Sigmoid colon (tissue), 7 donors: ENCODE measurements at places on chromosomes 7 and 10. TPM values are rescaled to one million over a fixed set of nuclear protein-coding genes. Genes with fewer than 3 reads are reported as not detected.

DNA sequence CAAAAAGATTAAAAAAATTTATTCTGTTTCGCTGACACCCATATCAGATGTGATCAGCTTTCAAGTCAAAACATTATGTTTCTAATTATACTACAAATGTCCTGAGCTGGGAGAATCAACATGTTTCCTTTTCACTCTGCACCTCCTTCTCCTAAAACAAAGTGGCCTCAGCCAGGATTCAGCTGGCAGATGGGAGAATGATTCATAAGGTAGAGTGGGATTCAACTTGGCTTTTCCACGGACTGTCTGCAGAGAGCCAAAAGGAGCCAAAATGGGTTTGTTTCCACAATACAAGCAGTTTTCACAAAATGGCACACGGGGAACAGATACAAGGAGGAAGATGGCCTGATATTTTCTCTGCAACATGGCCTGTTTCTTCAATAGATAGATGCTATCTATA, 376.5 kb upstream of the PRKCQ start:
- DNase-seq: no peak

DNA sequence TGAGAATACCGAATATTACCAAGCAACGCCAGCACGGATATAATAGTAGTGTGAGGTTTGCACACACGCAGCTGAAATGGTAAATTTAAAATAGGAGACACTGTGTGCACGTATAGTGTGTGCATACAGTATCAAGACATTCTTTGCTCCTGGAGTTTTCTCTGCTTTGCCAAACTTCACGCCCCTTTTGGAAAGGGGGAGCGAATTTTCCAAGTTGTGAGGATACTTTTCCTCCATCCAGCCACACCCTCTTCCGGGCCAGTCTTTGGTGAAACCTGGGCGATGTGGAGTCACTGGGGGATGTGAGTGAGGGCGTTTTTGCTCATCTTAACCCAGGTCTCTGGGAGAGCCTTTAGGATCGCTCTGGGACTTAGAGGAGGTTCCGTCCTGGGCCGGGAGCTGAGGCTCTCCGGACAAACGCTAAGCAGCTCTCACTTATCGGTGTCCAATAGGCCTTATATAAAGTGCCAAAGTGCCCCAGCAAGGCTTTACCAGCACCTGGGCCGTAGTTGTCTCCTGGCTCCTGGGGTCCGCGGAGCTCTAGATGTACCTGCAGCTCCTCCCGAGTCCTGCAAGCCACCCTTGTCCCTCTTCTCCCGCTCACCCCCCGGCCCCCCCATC, 160.0 kb upstream of the MKI67 start:
- no peak for DNase-seq

DNA sequence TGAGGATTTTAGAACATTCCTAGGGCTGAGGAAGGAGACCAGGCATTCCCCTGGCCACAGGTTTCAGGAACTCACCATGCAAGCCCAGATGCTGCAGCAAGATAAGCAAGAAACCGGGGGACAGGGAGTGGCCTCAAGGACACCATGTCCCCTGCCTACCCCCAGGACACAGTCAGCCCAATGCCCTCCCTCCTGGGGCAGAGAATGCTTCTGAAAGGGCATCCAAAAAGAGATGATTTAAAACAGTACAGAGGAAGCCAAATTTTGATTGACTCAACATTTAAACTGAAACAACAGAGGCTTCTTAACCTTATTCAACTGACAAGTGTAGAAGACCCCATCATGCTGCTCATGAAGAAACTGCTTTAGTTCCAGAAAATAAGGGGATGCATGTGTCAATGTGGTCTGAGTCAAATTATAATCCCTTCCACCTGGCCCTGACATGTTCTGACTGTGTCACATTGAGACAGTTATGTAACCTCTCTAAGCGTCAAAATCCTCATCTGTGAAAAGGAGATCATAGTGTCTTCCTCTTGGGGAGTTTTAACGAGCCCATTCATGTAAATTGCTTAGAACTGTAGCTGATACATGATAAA, 60.0 kb downstream of the ICA1 start:
- DNase-seq: no peak

- peak; percentile 80 for DNase-seq
Measured at GRCh38 chr10:73095481-73096021, 1.1 kb downstream of the P4HA1 start.

DNA sequence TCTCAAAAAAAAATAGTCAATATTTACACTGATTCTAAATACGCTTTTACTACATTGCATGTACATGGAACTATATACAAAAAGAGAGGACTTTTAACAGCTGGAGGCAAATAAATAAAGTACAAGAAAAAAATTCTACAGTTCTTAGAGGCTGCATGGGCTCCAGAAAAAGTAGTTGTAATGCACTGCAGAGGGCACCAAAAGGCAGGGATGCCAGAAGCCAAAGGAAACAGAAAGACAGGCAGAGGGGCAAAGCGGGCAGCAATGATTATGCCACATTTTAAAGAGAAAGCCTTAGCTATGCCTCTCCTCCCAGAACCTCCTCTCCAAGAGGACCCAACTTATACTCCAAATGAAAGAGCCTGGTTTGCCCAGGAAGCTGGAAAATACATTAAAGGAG, 11.6 kb upstream of the ADCK2 start:
- no peak for DNase-seq

DNA sequence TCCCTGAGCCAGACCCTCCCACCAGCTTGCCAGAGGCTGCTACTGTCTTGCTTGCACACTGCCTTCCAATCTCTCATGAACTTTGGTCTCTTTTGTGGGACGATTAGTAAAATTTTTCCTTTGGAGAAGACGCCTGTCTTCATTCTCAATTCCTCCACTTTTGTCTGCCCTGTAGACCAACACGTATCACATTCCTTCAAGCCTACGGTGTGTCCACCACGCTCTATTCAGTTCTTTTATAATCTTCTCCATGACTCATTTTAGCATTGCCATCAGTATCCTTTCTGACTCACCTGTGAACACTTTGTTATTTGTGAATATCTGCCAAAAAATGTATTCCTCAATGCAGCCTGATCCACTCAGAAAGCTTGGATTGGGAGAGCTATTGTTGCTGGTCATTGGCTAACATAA, 1.4 kb downstream of the GIMAP5 start:
- no peak for DNase-seq

DNA sequence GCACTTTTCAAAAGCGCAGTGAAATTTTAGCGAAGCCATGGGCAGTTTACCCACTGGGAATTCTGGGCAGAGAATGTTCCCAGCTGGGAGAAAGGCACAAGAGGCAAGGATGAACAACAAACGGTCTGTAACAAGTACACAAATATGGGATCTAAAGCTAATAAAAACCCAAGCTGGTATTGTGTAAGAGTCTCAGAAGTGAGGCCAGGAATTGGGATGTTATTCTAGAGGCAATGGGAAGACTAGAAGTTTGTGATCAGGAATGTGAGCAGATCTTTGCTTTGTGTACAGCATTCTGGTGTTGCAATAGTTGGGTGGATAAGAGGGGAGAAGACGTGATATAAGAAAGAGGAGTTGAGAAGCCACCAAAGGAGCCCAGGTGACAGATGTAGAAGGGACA, 15.0 kb downstream of the FZD9 start:
- DNase-seq: no peak

- DNase-seq: no peak
Measured at GRCh38 chr7:42730586-42730985, 181.3 kb downstream of the C7orf25 start.

GRCh38 chr10:4766454-4766853, 59.6 kb upstream of the AKR1E2 start:
- no peak for DNase-seq

DNA sequence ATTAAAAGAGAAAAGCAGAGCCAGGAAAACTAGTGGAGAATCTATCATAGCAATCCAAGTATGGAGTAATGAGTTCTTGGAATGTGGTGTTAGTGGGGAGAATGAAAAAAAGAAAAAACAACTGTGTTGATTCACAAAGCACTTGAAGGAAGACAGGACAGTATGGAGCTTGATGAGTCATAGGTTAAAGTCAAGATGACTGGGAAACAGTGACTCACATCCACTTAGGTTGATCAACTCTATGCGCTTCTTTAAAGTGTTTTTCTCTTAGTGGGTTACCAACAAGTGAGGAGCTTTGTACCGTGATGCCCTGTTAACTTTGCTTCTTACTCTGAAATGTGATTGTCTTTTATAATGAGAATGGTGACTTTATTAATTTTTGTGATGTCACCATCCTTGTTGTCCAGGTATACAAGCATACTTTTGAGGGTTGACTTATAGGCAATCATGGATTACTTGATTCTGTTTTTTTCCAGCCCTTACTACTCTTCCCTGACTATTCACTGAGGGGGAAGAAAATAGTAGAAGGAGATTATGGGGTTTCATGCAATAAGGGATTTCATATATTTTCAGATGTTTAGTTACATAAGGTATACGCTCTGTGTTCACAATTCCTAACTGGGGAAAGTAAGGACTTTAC, 32.1 kb upstream of the MDFIC start:
- DNase-seq: no peak

GRCh38 chr10:132974886-132975830, 32.8 kb upstream of the CFAP46 start:
- peak; percentile 58 for DNase-seq

GRCh38 chr7:1060315-1061072, 16.1 kb downstream of the GPR146 start:
- no peak for DNase-seq

DNA sequence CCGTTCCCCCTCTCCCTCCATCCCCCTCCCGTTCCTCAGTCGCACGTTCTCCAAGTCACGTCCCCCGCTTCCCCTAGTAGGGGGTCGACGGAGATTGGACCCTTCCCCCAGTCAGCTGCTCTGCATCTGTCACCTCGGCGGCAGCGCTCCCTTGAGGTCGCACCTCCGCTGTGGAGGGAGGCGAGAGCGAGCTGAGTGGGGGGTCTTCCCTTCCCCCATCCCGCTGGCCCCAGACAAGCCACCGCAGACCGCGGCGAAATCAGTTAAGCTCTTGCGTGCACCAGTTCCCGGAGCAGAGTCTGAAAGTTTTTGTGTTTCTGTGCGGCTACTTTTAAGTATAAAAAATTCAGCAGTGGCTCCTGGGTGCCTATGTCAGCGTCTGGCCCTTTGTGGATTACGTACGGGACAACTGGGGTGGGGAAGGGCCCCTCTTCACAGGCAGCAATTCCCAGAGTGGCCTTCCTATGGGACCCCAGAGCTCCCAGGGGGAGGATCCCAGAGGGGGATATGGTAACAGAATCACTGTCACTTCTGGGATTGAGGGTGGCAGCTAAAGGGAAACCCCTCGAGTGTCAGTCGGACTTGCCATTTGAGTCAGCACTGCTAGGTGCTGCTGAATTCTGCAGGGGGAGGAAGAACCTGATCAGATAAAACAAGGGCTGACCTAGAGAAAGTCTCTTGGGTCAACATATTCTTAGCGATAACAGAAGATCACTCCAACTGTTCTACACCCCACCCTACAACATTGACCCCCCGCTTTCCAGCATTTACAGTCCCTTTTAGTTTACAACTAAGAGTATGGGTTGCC, 12.5 kb upstream of the DDIT4 start:
- no peak for DNase-seq

GRCh38 chr10:125132344-125132743, 28.0 kb downstream of the CTBP2 start:
- DNase-seq: no peak

- DNase-seq: no peak
Measured at GRCh38 chr7:117219485-117219884, 103.4 kb downstream of the WNT2 start.

GRCh38 chr7:111343017-111343416, 219.3 kb downstream of the IMMP2L start:
- DNase-seq: no peak

DNA sequence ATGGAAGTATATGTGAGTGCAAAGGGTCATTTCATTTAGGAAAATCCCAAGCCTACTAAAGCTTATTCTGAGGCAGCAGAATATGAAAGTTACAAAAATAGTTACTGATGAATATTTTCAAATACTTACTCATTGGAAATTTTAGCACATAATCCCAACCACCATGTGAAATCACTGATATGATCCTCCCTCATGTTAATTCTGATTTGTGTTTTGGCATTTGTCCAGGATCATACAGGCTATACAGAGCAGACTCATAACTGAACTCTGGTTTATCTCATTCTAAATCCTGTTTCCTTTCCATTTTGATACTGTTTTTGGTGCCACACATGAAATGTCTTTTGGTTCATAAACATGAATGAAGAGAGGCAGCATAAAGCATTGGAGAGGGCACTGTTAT, 3.4 kb upstream of the FAM24B start:
- no peak for DNase-seq

- DNase-seq: no peak
Measured at GRCh38 chr7:2452074-2452507, 24.1 kb downstream of the GRIFIN start.

- no peak for DNase-seq
Measured at GRCh38 chr10:97154162-97154561, 31.6 kb downstream of the SLIT1 start.

GRCh38 chr10:8815969-8816368, 761.5 kb downstream of the GATA3 start:
- no peak for DNase-seq

DNA sequence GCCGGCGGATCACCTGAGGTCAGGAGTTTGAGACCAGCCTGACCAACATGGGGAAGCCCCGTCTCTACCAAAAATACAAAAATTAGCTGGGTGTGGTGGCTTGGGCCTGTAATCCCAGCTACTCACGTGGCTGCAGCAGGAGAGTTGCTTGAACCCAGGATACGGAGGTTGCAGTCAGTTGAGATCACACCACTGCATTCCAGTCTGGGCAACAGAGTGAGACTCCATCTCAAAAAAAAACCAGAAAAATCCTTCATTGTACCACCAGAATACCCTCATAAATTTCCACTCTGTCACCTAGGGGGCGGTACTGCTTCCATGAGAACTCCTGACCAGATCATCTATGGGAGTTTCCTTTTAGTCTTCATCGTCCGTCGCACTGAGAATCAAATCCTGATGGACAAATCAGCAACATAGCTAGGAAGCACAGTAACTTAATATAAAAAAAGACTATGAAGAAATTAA, 225.8 kb upstream of the KLF14 start:
- no peak for DNase-seq

DNA sequence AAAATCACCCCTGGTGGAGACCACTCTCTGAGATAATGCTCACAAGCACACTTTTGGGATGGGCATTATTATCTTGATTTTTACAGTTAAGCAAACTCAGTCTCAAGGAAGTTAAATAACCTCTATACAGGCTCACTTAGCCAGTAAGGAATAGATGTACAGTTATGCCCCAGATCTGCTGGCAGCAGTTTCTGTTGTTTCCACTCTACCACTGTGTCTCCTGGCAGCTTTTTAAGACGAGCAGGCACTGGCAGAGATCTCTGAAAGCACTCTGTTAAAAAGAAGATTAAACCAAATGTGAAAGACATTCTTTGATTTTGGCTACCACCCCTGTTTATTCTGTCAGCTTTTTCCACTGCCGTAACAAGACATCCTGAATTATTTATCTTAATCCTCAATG, 73.2 kb downstream of the SRI start:
- no peak for DNase-seq

The TSPAN33 gene
- 5.7 TPM for total RNA-seq

The HOXA7 gene
- total RNA-seq: 7.8 TPM

The GIMAP1 gene
- 3.7 TPM for total RNA-seq

The NPM3 gene
- total RNA-seq: 45.7 TPM

The CYP3A7 gene
- not detected for total RNA-seq

The INHBA gene
- 3.7 TPM for total RNA-seq

The LGI1 gene
- total RNA-seq: 3.2 TPM

The AKR1C8 gene
- total RNA-seq: not detected
